ENCODE measurements at places on chromosomes 4 and X.

DNA sequence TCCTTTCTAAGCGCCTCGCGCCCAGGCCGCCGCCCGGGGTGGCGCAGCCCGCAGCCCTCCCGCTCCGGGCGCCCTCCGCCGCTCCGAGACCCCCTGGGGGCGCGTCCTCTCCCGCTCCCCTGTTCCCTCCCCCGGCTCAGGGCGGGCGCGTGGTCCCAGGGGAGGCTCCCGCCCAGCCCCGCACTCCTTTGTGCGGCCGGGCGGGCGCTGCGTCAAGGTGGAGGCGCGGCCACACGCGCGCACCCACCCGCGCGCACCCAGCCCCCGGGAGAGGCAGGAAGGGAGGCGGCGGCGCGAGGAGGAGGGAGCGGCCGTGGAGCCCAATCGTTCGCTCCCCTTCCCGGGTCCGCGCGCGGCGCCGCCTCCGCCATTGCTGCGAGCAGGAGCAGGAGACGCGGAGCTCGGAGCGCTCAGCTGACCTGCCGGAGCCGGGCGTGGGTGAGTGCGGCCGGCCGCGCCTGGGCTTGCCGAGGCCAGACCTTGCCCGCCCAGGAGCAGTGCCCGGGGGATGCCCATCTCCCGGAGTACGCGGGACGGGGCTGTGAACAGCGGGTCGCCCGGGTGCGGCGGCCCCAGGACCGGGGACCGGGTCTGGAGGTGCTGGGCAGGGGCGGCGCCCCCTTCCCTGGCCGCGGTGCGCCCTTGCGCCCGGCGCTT, at the start of gene NSG1:
Gene NSG1 (plus strand): TSS at position 367 of the 657 bp plus-strand sequence. CDS start 528 bp downstream, outside the sequence.
- DNase-seq = no peak

GRCh38 chrX:42531441-42531840, 246.5 kb downstream of the PPP1R2C start:
- DNase-seq = no peak

- no peak for DNase-seq
Measured at GRCh38 chr4:6945052-6945409, 35.4 kb downstream of the TBC1D14 start.

DNA sequence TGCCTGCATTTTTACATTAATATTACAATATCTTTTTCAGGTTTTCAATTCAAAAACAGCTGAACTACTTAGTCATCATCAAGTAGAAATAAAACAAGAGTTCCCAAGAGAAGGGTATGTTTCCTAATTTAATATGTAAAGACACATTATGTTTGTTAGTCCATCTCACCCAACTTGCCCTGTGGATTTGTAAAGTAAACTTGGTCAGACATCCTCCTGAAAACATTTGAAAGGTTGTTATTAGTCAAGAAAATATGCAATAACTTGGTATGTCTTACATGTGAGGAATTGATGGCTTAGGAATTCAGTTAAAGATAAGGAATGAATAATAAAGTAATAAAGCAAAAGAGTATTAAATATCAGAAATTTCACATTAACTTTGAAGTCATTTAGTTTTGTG, 12.2 kb downstream of the GK start:
- no peak for DNase-seq

- no peak for DNase-seq
Measured at GRCh38 chrX:31153475-31154047, 81.7 kb upstream of the FTHL17 start.

DNA sequence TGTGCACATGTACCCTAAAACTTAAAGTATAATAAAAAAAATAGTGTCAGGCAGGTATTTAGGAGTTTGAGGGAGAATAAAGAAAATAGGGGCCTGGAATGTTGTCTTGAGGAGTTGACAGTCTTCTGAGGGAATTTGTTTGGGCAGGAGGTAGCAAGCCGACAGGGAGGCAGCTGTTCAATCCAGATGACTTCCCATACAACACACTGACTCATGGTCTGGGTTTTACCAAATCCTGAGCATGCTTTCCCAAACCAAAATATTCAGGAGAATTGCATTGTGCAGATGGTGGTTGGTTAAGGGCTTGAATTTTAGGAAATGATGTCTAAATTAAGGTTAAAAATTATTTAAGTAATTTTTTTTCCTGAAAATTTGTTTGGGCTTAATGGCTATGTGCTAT, 430.0 kb downstream of the INPP4B start:
- DNase-seq = no peak

GRCh38 chr4:171774642-171775190, 38.5 kb upstream of the GALNTL6 start:
- no peak for DNase-seq

GRCh38 chr4:121484633-121485032, 103.8 kb upstream of the QRFPR start:
- peak; percentile 48 for DNase-seq

DNA sequence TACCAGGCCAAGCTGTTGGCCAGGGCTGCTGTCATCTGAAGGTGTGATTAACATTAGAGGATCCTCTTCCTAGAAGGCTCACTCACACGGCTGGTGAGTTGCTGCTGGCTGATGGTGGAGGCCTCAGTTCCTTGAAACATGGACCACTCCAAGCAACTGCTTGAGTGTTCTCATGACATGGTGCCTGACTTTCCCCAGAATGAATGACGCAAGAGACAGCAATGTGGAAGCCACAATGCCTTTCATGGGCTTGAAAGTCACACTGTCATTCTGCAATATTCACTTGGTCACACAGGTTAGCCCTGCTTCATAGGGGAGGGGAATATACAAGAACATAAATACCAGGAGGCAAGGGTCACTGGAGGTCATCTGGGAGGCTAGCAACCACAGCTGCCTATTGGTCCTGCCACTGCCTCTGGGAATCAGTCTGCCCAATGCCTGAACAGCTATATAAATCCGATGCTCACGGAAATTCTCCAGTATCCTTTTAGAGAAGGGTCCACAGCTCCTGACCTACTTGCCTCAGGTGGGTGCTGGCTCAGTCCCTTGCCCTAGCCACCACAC, 97.1 kb upstream of the MAML3 start:
- DNase-seq = peak; percentile 18

DNA sequence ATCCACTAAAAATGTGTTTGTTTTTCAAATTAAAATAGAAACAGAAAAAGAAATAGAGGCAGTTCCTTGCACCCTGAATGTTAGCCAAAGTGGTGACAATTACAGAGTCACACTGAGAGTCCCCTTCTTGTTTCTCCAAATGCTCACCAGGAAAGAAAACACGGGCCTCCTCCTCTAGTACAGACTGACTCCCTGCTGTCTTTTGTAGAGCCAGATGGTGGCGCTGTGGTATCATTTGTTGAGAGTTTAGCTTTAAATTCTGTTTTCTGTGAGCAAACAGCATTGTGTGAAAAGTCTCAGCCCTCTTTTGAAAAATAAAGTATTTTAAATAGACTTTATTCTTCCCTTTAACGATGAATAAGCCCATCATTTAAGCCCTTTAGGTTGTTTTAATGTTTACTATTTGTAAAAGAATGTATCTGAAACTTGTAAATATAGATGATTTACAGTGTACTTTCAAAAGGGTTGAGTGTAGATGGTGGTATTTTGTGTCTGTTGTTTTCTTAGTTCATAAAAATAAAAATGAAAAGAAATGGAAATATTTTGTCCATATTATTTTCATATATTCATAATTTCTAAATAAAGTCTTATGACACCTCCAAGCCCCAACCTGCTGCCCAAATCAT, 36.9 kb upstream of the ATOH1 start:
- DNase-seq = peak; percentile 52

- no peak for DNase-seq
Measured at GRCh38 chr4:27619435-27619834, 758.8 kb downstream of the STIM2 start.

DNA sequence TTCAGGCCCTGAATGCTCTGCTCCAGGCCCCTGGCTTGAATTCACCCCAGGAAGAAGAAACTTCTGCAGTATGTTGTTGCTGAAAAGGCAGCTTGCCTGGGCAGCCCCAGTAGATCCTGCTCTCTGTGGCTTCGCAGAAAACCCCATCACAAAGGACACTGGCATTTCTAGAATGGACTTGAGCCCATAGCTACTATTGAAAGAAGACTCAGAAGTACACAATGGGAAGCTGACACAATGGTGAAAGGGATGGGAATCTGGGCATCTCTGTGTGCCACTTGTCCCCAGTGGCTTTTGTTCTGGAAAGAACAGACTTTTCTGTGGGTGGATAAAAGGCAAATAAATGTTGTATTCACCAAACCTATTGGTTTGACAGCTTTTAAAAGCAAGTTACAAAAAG, 67.4 kb upstream of the SCML1 start:
- DNase-seq = no peak

- DNase-seq = no peak
Measured at GRCh38 chr4:155678011-155678410, 11.4 kb downstream of the GUCY1A1 start.

DNA sequence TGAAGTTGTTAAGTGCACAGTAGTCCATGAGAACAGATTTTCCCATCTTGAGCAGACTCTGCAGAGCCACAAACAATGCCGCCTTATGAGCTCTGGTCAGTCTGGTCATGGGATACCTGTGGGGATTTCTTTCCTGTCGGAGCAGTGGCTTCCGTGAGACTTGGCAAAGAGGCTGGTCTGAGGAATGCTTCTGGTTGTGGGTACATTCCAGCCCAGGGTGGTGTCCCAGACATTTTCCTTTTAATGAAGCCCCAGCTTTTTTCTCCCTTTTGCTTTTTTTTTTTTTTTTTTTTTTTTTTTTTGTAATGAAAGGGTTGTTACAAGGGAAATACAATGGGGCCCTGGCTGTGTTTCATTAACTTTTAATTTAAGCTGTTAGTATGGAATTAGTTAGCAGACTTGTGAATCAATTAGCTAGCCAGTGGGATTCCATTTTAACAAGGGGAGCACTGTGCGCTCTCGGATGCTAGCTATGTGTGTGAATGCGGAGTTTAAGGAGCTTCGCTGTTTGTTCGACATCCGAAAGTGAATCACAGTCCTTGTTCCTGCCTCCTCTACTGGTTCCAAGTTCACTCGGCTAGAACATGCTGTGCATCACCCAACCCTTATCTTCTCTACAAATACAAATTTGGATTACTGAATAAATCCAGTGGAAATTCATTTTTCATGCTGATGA, 225.1 kb downstream of the CBR4 start:
- peak; percentile 71 for DNase-seq

DNA sequence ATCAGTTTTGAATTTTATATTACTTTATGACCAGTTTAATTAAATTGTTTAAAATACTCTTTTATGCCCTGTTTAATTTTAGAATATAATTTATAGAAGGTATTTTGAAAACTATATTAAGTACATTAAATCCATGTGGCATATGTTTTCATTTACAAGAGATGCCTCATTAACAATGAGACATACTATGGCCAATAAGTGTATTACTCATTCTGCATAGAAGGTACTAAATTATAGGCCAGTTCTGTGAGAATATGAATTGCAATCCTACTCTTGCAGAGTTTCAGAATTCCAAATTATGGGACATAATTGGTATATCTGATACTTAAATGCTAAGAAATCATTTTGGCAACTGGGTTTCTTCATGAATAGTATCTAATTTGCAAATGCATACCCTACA, 951.1 kb downstream of the FAT4 start:
- no peak for DNase-seq

GRCh38 chrX:41335958-41336331, 2.0 kb downstream of the DDX3X start:
- DNase-seq = no peak

DNA sequence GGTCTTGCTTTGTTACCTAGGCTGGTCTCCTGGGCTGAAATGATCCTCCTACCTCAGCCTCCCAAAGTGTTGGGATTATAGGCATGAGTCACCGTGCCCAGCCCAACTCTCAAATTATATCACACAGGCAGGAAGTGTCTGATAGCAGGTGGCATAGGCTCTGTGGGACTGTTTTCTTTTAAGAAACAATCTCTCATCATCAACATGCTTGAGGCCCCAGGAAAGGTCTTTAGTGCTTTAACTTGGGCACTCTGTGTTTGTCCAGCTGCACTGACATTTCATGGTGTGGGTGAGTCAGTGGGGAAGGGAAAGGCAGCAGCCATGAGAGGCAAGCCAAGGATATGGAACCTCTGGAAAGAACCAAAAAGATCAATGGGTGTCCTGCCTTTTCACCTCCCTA, 88.1 kb upstream of the TSPAN5 start:
- DNase-seq = no peak

DNA sequence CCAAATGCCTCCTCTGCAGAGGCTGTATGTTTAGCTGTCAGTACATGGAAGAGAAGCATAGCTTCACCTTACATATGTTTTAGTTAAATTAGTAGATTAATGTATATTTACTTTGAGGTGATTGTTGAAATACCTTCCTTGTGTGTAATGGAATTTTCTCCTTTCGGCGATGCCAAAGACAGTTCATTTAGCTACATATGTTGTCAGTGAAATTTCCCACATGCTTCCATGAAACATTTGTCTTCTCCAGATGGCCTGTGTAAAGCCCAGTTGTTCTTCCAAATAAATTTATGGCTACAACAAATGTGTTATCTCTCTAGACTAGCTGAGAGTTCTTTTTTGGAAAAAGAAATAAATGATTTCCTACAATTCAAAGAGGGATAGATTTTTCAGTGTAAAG, 95.2 kb downstream of the GPAT3 start:
- no peak for DNase-seq

DNA sequence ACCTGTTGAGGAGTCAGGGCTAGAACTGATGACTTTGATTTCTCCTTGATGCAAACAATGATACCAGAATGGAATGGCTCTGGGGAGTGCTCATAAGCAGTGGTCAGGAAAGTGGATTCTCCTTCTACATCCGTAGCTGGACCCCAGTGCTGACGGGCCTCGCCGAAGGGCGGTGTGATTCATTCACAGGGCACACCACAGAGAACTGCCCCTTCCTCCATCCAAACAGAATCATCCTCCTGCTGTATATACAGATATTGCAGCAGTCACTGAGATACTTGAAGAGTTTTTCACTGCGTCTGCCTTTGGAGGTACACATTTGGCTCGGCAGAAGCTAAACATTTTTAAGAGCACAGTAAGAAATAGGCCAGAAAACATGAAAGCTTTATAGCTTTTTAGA, 7.3 kb upstream of the DCTD start:
- no peak for DNase-seq

Measured in H4 (cell line).